ENCODE measurements at places on chromosomes 16 and 17. TPM values are rescaled to one million over a fixed set of nuclear protein-coding genes. Genes with fewer than 3 reads are reported as not detected.

GRCh38 chr16:22661161-22661647 lies 150.5 kb downstream of the NPIPB5 start:
- H3K4me3 ChIP-seq = no peak overlapping the region
- H3K27ac ChIP-seq = no peak overlapping the region
- H3K27me3 ChIP-seq = no peaks in the 10 kb centered on the region
- H3K4me1 ChIP-seq = no peaks in the 10 kb centered on the region
- no peaks in the 10 kb centered on the region for H3K36me3 ChIP-seq

DNA sequence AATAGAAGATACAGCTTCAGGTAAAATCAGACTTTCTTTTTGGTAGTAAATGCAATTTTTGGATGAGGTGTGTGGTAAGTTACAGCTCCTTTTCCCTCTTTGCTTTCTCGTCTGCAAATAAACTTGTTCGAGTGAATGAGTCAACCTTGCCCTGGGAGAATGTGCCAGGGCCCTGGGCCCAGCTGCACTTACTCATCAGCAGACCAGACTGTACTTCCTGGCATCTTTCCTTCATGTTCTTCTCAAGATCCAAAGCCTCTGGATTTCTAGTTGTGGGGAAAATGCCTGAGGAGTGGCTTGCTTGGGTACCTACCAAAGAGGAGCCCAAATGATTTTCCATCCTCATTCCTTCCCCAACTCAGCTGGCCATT lies 5.4 kb upstream of the G6PC1 start:
- H3K4me3 ChIP-seq = no peak overlapping the region
- peaks cover 37% of the 10 kb centered on the region for H3K4me1 ChIP-seq
- no peak overlapping the region for H3K27ac ChIP-seq

- no peaks in the 10 kb centered on the region for H3K36me3 ChIP-seq
- H3K4me1 ChIP-seq = no peaks in the 10 kb centered on the region
- no peaks in the 10 kb centered on the region for H3K27me3 ChIP-seq
Observed at GRCh38 chr16:61435346-61435745, 600.9 kb downstream of the CDH8 start.

- no peaks in the 10 kb centered on the region for H3K27me3 ChIP-seq
- H3K27ac ChIP-seq = no peak overlapping the region
- no peak for DNase-seq
- no peak overlapping the region for H3K4me3 ChIP-seq
- peaks cover 77% of the 10 kb centered on the region for H3K36me3 ChIP-seq
Observed at GRCh38 chr16:85081038-85081437, 31.2 kb downstream of the CIBAR2 start.

DNA sequence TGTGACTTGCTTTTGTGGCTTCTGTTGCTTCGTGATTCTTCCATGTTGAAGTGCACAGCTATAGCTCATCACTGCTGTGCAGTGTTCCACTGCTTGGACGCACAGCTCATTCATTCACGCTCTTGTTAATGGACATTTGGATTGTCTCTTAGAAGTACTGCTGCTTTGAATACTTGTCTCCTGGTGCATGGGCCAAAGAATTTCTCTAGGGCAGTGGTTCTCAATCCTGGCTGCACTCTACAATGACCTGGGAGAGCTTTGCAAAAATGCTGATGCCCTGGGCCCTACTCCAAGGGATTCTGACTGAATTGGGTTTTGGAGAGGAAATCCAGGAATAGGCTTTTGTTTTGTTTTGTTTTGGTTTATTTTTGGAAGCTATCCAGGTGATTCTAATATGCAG lies 20.0 kb downstream of the CCL17 start:
- no peak overlapping the region for H3K4me3 ChIP-seq
- H3K4me1 ChIP-seq = no peaks in the 10 kb centered on the region
- H3K27ac ChIP-seq = no peak overlapping the region
- no peak for DNase-seq

GRCh38 chr16:68406458-68407152 lies 41.7 kb downstream of the SMPD3 start:
- no peaks in the 10 kb centered on the region for H3K27me3 ChIP-seq
- no peak overlapping the region for H3K4me3 ChIP-seq
- H3K4me1 ChIP-seq = no peaks in the 10 kb centered on the region
- DNase-seq = no peak

- no peak for DNase-seq
- no peak overlapping the region for H3K4me3 ChIP-seq
- H3K27me3 ChIP-seq = no peaks in the 10 kb centered on the region
- no peaks in the 10 kb centered on the region for H3K4me1 ChIP-seq
- no peak overlapping the region for H3K27ac ChIP-seq
Observed at GRCh38 chr17:65790241-65790640, 228.8 kb upstream of the AXIN2 start.

DNA sequence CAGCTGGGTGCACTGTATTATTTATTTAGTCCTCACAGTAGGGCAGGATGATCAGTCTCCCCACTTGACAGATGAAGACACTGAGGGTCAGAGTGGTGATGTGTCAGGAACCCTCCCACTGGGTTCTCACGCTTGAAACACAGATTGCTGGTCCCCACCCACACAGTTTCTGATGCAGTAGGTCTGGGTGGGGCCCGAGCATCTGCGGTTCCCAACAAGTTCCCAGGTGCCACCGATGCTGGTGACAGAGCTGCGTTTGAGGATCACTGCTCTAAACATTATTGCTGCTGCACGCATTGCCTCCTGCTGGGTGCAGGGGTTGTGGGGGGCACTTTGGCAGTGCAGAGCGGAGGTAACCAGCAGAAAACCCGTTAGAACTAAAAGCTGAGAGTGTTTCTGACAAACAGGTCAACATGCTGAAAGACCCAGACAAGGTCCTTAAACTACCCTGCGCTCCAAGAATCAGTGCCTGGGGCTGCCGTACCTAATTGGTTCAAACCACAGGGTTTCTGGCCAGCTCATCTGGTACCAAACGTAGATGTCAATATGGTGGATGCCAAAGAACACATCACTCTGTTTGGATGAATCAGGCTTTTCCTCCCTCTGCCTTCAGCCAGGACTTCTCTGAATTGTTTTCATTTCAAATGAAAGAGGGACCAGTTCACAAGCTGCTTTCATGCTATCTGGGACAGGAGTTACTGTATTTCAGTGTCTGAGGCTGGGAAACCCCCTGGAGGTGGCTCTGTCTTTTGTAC lies 76.0 kb downstream of the ABCC1 start:
- peaks cover 75% of the 10 kb centered on the region for H3K36me3 ChIP-seq
- H3K27ac ChIP-seq = no peak overlapping the region
- no peaks in the 10 kb centered on the region for H3K27me3 ChIP-seq
- DNase-seq = no peak

GRCh38 chr16:81646561-81646960 lies 132.5 kb upstream of the PLCG2 start:
- H3K27ac ChIP-seq = no peak overlapping the region
- H3K36me3 ChIP-seq = peaks cover 62% of the 10 kb centered on the region
- no peaks in the 10 kb centered on the region for H3K4me1 ChIP-seq

- DNase-seq = no peak
- H3K27me3 ChIP-seq = no peaks in the 10 kb centered on the region
- H3K36me3 ChIP-seq = no peaks in the 10 kb centered on the region
- no peak overlapping the region for H3K27ac ChIP-seq
Observed at GRCh38 chr17:16259926-16260325, 42.9 kb downstream of the PIGL start.

EVI2A gene
- polyA plus RNA-seq = 138 TPM

SLC16A13 gene
- polyA plus RNA-seq = 0.93 TPM

GCGR gene
- not detected for polyA plus RNA-seq

NPIPA3 gene
- polyA plus RNA-seq = not detected

GRAP gene
- polyA plus RNA-seq = 4.5 TPM

RBFOX1 gene
- polyA plus RNA-seq = not detected

SGCA gene
- 0.89 TPM for polyA plus RNA-seq

Measured in CD14-positive monocyte (primary cell).